ENCODE measurements at places on chromosomes 16 and 17.

DNA sequence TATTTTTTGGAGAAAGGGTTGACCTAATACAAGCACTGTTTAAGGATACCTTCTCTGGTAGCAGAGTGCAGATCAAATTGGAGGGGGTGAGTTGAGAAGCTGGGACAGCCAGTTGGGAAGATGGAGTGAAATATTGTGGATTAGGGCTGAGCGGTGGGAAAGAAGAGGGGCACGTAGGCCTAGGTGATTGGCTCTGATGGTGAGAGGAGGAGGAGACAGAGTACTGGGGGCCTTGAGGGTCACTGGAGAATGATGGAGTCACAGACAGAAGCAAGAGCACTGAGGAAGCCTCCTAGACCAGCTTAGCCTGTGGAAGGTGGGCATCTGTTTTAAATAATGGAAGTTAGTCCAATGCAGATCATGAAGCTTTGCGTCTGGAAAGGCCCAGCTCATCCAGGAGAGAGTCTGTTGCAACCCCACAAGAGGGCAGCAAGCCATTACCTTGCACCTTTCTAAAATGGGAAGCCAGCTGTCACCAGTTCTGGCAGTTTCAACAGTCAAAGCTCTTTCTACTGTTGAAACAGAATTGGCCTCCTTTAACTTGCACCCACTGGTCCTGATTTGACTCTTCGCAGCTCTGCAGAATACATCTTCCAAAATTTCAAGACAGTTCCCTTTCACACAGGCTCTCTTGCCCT is 11.8 kb downstream of the SLC9A5 start:
- DNase-seq: no peak

GRCh38 chr16:79248351-79248750 is 352.2 kb downstream of the MAF start:
- DNase-seq: no peak

DNA sequence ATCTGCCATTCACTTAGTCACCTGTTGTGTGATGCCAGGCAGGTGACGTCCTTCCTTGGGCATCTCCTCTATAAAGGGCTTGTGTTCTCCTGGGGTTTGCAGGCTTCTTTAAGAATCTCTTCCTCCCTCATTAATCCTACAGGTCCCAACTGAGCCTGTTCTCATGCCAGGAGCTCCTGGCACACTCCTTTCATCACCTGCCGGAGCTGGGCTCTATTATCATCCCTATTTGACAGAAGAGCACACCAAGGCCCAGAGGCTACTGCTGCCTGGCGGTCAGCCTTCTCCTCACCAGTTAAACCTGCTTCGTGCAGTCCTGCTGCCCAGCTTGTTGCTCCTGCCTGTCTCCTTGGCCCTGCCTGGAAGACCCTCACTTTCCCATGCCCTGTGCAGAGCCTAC is 51.2 kb downstream of the RAI1 start:
- DNase-seq: no peak

GRCh38 chr17:14756479-14756878 is 455.6 kb downstream of the HS3ST3B1 start:
- DNase-seq: no peak

- DNase-seq: no peak
Measured at GRCh38 chr16:81863630-81864352, 84.7 kb downstream of the PLCG2 start.

DNA sequence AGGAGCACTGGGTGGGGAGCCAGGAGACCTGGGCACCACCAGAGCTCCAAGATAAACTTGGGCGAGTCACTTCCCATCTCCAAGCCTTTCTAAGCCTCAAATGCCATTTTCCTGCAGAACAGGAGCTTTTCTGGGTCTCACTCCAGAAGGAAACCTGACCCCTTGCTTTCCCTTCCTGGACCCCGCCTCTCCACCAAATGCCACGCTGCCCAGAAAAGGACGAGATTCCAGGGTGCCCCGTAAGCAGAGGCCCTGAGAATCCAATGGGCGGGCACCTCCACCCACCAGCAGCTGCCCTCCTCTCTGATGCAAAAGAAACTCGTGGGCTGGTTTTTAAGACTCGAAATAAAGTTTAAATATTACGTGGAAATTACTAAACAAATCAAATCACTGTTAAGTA is 31.3 kb downstream of the ZNF423 start:
- DNase-seq: no peak

GRCh38 chr17:2883544-2884213 is 87.4 kb downstream of the RAP1GAP2 start:
- DNase-seq: no peak

GRCh38 chr17:49362723-49363117 is 670 bp upstream of the ZNF652 start:
- DNase-seq: no peak

- peak; percentile 74 for DNase-seq
Measured at GRCh38 chr17:50841949-50842354, 6.6 kb downstream of the WFIKKN2 start.

- DNase-seq: no peak
Measured at GRCh38 chr17:56680676-56681075, 87.2 kb downstream of the NOG start.

DNA sequence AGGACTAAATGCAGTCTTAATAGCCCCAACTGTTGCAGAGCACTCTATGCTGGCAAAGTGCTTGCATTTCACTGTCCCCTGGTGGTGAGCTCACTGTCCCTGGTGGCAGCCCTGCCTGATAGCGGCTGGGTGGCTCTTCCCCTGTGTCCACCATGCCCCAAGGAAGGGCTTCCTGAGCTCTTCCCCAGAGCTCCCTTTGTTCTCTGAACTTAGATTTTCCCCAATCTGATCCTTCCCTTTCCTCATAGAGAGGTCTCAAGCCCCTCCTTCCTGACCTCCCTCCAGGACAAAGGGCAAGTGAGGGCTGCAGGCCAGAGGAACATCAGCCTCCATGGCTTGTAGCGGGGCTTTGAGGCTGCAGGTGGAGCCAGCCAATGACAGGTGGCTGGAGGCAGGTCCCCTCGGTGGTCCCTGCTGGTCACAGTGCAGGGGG is 17.0 kb downstream of the BEAN1 start:
- DNase-seq: no peak

- no peak for DNase-seq
Measured at GRCh38 chr16:85386467-85387170, 226.5 kb upstream of the GSE1 start.

DNA sequence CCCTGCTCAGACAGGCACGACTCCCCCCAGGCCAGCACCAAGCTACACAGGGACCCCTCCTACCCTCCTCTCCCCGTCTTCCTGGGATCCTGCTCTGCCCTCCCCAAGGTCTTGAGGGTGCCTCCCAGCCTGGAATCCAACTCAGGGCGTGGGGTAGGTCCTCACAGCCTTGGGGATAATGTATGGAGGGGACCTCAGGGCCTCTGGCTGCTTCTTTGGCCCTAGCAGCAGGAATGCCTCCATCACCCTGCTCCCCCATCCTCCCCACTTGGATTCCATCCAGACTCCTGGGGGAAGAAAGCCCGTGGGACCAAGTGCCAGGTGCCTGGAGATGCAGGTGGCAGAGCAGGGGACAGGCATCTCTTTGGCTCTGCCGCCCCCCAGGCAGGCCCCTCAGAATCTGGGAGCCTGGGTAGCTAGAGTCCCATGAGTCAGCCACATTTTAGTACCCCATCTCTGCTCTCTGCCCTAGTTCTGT is 10.7 kb upstream of the STAC2 start:
- DNase-seq: no peak

DNA sequence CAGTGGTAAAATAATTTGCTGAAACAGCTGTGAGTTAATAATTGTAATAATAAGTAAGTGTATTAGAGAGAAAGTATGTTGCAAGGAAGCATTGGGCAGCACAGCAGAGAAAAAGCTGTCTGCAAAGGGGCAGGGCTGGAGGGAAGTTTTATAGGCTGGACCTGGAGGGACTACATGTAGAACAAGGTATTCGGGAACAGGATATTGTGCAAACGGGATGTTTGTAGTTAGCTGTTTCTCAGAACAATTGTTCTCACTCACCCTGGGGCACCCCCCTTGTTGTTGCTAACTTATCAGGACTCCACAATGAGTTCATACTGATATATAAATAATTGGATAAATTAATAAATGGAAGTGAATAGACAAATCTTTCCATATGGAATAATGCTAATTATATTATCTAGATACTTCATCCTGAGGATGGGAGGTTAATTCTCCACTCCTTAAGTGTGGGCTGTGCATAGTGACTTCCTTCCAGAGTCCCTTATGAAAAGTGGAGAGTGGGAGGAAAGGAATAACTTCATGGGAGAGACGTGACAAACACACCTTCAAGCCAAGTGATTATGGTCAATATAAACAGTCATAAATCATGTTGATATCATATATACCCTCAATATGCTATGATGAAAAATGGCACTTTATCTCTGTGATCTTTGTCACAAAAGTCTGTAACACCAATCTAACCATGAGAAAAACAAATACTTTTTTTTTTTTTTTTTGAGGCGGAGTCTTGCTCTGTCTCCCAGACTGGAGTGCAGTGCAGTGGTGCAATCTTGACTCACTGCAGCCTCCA is 85.4 kb downstream of the PPM1E start:
- no peak for DNase-seq

- DNase-seq: no peak
Measured at GRCh38 chr16:64780445-64780844, 341.4 kb downstream of the CDH11 start.

GRCh38 chr16:86549076-86549892 is 5.8 kb downstream of the MTHFSD start:
- no peak for DNase-seq

DNA sequence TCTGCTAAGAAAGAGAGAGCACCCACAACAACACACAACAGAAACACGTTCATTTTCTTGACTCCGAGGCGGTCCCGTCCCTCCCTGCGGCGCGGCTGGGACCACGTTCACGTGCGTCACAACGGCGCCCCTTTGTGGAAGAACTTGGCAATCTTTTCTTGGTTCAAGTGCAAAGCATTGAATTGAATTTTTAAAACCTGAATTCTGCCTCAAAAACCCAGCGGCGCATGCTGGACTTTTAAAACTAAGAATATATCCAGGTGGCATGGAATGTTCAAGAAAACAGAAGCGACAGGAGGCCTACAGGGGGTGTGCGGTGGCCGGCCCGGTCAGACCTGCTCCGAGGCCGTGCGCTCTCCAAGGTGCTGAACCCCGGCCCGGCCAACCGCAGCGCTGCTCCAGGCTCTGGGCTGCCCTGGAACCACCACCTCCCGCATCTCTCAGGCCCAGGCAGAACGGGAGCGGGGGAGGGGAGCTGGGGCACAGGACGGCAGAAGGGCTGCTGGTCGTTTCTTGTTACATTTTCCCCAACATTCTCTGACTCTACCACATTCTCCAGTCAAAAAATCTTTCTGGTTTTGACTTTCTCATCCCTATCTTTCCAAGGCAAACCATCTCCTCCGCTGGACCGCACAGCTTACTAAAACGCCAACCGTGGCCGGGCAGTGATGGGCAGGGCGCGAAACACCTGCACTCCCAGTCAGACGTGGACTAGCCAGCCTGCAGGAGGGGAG is 3.4 kb upstream of the HEXD start:
- DNase-seq: peak; percentile 78

- no peak for DNase-seq
Measured at GRCh38 chr17:15957608-15958307, 12.8 kb downstream of the ADORA2B start.

DNA sequence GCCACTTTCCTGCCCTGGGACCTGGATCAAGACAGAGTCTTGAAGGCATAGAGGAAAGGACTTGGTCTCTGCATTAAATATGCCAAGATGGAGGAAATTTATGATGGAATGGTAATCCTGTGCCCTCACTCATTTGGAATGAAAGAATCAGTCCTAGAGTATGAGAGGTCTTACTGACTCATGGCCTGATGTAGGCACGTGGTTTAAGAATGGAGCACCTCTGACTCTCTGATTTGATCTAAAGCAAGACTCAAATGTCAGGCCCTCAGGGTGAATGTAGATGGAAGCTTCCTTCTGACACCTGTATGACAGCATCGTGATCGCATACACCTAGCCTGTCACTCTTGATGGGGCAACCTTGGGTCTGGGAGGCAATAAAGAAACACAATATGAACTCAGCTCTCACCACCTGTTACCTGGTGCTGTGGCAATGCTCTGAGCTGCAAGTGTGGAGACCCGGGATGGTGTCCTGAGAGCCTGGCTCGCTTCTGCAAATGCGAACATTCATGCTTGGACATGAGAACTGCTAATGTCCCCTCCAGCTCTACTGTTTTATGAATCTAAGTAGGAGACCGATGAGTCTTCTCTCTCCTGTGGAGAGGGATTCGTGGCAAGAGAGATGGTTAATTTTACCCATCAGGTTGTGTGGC is 229.9 kb downstream of the ABCC12 start:
- no peak for DNase-seq

DNA sequence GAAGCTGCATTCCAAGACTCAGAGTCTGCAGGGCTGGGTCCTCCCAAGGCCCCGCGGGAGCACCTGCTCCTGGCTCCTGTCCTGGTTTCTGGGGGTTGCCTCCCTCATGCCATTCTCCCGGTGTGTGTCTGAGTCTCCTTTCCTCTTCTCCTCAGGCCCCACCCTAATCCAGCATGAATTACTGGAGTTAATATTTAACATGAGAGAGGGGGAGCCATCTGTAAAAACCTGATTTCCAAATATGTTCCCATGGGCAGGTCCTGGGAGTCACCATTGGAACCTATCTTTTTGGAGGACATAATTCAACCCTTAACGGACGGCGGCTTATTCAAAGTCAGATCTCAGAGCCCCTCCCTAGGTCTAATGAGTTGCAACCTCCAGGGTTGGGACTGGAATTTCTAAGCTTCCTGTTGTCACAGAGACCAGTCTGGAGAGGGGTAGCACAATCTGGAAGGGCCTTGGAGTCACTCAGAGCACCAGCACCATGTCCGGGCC is 5.4 kb downstream of the C17orf99 start:
- DNase-seq: no peak

- DNase-seq: no peak
Measured at GRCh38 chr16:74926805-74927204, 58.1 kb downstream of the WDR59 start.

GRCh38 chr17:15885770-15886169 is 59.2 kb upstream of the ADORA2B start:
- no peak for DNase-seq

DNA sequence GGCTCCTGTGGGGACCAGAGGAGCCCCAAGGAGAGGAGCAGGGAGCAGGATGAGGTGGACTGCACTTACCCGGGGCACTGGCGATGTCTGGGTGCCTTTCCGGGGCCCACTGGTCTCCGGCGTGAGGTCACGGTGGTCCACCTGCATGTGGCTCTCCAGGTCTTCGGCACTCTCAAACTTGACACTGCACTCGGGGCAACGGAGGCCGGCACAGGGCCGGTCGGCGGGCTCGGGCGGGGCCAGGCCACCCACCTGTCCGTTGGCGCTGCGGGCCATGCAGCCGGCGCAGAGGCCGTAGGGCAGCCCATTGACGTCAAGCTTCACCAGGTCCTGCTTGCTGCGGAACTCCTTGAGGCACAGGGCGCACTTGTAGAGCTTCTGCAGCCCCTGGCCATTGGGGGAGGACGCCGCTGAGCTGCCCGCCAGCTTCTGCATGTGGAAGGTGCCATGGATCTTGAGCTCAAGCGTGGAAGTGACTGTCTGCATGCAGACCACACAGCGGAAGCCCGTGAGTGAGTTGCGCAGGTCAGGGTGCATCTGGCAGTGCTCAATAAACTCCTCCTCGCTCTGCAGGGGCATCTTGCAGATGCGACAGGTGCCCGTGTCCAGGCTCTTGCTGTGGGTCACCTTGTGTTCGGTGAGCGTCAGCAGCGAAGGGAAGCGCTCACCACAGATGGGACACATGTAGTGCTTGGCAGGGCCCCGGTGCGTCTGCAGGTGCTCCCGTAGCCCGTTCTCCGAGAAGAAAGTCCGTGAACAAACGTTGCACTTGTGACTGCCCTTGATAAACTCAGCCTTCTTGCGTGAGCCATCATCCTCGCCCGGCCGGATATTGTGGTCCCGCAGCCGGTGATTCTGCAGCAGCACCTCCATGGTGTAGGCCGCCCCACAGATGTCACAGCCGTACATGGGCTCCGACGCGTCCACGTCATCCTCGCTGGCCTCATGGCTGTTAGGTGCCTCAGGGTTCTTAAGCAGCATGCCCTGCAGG is 220.0 kb downstream of the ZNF423 start:
- DNase-seq: no peak

All from activated CD4-positive, alpha-beta T cell treated with anti-CD3 and anti-CD28 coated beads, Interleukin-2, amount 50 U/mL, for 48 hours (primary cell).